ENCODE measurements at places on chromosomes 4 and X.

- no peak for DNase-seq
Measured at GRCh38 chr4:155954118-155954685, 536 bp upstream of the CTSO start.

GRCh38 chrX:17608888-17609287 is 128.4 kb upstream of the SCML1 start:
- no peak for DNase-seq

DNA sequence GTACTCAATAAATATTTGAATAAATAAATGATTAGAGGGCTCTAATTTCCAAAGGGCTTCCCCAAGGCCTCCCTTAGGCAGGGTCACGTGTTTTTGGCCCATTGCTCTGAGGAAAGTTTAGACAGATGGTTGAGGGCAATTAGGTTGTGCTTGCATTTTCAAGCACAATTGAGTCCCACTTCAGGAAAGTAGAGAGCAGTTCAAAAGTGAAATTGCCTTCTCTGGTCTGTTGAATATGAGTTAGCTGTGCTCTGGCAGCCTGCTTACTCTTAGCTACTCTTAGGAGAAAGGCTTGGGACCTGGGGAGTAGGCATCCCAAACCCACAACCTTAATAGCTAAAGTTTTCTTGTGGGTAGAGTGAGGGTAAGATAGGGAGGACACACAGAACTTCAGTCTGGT is 9.0 kb upstream of the DRP2 start:
- no peak for DNase-seq

GRCh38 chrX:2136848-2137247 is 363.9 kb downstream of the DHRSX start:
- DNase-seq: no peak

GRCh38 chrX:1027133-1027532 is 185.3 kb downstream of the CRLF2 start:
- no peak for DNase-seq

- peak; percentile 36 for DNase-seq
Measured at GRCh38 chrX:39855748-39856129, 242.0 kb downstream of the BCOR start.

GRCh38 chr4:3044870-3045819 is 29.2 kb downstream of the HTT-AS start:
- DNase-seq: no peak

- DNase-seq: no peak
Measured at GRCh38 chr4:149885896-149886295, 70.3 kb upstream of the IQCM start.

- no peak for DNase-seq
Measured at GRCh38 chrX:48890934-48891401, 6.6 kb downstream of the TIMM17B start.

- no peak for DNase-seq
Measured at GRCh38 chr4:151679231-151679630, 81.6 kb downstream of the GATB start.

DNA sequence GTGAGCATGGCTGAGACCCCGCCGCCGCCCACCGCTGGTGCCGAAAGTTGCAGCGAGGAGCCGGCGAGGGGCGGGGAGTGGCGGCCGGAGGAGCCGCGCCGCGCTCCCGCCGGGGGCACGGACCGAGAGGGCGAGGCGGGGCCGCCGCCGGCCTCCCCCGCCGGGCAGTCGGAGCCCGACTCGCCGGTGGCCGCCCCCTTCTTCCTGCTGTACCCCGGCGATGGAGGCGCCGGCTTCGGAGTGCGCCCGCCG is 16.5 kb downstream of the UTP3 start:
- no peak for DNase-seq

- no peak for DNase-seq
Measured at GRCh38 chr4:174586651-174587050, 64.4 kb upstream of the HPGD start.

DNA sequence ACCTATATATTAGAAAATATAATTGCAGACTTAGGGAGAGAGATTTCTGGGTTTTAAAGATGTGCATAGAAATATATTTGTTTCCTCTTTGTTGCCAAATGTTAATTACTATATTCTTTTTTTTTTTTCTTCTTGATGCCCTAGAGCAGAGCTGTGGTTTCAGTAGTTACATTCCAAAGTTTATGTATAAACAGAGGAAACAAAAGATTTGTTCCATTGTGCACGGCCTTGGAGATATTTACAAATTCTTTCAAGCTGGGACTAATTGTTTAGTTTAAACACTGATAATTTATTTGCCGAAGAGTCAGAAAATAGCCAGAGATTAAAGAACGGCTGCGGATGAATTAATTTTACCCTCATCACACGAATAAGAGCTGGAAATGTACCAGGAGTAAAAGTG is 85.1 kb downstream of the USP46 start:
- DNase-seq: no peak

DNA sequence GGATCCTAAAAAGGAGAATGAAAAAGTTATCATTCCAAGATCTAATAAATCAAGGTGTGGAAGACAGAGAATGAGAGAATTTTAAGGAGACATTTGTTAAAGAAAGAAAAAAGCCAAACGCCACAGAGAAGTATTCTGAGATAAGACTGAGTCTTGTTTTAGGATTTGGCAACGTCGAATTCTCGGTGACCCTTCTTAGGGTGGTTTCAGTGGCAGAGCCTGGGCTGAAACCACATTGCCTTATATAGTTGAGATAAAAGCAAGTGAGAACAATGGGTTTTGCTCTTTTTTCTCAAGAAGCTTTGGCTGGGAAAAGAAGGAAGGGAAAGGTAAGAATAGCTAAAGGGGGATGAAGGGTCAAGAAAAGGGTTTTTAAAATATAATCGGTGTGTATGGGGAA is 209.4 kb downstream of the VEGFC start:
- DNase-seq: no peak

GRCh38 chrX:106933538-106933961 is 13.3 kb downstream of the CLDN2 start:
- no peak for DNase-seq

- DNase-seq: no peak
Measured at GRCh38 chr4:184807256-184807655, 18.5 kb downstream of the ACSL1 start.

- DNase-seq: no peak
Measured at GRCh38 chr4:1558205-1558604, 125.9 kb downstream of the FAM53A start.

DNA sequence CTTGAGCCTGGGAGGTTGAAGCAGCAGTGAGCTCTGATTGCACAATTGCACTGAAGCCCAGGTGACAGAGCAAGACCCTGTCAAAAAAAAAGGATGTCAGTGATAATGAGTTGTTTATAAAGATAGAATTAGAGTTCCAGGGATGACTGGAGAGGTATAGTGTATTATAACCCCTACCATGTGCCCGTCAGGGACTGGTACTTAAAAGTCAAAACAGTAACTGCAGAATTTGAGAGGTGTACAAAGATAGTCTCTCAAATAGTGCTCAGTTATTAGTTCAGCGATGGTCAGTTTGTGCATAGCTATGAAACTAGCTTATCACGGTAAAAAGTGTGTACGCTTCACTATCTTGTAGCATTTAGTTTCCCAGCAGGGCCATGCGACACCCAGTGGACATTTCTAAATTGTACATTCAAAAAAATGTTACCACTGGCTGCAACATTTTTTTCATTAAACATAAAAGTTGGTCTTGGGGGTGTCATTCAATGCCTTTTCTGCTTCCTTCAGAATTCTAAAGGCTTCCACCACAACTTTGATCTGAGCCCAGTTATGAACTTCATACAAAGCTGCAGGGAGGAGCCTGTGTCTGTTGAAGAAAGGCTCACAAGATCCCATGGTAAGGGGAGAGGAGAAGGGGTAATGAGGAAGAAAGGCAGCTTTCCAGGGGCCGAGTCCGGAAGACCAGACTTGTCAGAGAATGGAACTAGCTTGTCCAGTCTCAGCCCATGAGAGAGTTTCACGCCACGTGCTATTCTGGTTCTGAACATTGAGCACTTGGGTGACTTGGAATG is 9.2 kb upstream of the GYG2 start:
- DNase-seq: no peak

GRCh38 chr4:16192057-16192456 is 34.2 kb downstream of the TAPT1 start:
- no peak for DNase-seq

DNA sequence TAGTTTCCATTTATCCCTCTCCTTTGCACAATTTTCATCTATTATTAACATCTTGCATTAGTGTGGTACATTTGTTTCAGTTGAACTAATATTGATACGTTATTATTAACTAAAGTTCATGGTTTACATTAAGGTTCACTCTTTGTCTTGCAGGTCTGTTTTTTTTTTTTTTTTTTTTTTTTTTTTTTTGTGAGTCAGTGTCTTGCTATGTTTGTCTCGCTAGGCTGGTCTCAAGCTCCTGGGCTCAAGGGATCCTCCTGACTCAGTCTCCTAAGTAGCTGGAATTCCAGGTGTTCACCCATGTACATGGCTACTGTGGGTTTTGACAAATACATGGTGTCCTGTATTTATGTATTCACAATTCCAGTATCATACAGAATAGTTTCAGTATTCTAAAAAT is 6.8 kb downstream of the TBC1D19 start:
- DNase-seq: no peak

DNA sequence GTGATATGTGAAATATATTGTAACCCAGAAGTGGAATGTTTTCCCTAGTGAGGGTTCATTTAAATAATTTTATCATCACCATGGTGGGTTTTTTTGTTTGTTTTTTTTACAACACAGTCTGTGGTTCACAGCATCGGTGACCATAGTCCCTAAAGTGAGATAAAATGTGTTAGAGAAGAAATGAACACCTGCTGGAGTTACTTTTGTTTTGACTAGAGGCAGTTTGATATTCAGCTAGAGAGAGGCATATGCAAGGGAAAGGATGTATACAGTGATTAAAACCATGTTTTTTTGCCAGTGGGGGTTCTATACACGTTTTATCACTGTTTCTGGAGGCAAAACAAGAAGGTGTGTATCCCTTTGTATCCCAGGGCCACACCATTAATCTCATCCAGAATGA is 541.5 kb downstream of the PCDH7 start:
- DNase-seq: no peak

DNA sequence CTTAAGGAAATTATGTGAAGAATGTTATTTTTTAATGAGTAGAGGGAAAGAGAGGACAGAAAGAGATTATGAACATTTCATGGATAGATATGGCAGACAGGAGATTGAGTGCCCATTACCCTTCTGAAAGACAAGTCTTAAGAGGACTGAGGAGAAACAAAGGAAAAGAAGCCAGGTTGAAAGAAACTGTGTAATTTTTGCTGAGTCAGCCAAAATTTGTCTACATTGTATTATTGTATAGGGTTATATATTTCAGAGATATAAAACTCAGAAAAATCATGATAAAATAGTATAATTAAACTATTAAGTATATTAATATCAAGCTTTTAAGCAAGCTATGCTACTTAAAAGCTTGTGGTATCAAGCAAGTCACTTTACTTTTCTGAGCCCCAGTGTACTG is 4.9 kb downstream of the TMPRSS11B start:
- no peak for DNase-seq

GRCh38 chr4:8639021-8639420 is 46.5 kb downstream of the CPZ start:
- no peak for DNase-seq

- no peak for DNase-seq
Measured at GRCh38 chrX:48569958-48570357, 4.3 kb upstream of the RBM3 start.

DNA sequence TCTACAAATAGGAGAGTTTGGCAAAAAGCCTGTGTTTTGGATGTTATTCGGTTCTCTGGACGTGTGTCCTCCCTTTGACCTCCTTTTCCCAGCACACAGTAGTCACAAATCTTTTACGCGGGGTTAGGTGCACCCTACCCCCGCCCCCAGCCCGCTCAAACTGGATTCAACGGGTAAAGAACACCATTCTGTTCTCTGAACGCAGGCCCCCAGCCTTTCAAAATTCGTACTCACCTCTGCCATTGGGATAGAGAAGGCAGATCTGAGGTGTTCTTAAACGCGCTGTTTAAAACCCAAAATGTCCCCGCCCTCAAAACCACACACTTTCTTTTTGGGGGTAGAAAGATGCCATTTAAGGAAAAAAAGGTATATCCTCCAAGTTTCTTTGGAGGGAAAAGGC is 2.7 kb downstream of the LEF1 start:
- no peak for DNase-seq

- no peak for DNase-seq
Measured at GRCh38 chr4:102139932-102140331, 205.3 kb downstream of the SLC39A8 start.

- DNase-seq: no peak
Measured at GRCh38 chrX:126982158-126982557, 162.6 kb downstream of the PRR32 start.

DNA sequence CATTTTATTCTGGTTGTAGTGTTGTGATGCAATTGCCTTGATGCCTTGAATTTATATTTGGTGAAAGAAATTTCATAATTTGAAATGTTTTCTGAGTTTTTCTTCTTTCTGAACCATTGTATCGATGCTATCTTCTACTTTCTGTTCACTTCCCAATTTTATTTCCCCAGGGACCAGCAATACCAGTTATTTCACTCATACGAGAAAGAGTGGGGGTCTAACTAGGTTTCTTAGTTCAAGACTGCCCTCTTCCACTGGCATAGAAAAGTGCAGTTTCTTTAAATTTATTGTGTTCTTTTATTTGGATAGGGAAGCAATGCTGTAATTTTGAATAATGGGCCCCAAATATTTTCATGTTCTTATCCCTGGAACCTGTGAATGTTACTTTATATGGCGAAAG is 544.0 kb upstream of the ADGRL3 start:
- no peak for DNase-seq

- no peak for DNase-seq
Measured at GRCh38 chr4:40289366-40290188, 45.6 kb upstream of the CHRNA9 start.

- DNase-seq: no peak
Measured at GRCh38 chrX:37943554-37944344, 62.6 kb upstream of the SYTL5 start.

DNA sequence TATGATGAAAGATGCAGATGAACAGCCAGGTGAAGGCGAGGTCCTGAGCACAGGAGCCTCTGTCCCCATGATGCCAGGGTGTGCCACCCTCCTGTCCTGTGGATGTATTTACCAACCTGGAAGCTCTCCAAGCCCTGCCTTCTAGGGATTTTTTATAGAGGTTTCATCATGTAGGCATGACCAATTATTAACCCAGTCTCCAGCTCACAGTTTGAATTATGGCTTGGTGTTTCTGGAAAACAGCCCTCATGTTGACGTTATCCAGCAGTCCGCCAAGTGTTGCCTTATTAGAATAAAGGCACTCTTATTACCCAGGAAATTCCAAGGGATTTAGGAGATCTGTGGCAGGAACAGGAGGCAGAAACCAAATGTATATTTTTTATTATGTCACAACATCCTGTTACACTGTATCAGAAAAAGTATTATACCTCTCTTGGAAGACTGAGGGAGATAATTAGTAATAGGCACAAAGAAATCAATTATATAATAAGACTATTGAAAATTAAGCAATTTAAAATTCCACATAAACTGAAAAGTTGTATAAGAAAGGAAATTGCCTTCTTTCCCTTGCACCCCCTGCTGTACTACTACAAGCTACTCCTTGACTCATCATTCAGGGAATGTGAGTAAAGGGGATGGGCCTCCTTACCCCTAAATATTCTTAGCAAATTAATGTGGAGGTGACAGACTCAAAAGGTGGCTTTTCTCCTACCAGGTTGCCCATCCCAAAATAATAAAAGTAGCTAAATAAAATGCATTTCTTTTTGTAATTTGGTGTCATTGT is 129.6 kb downstream of the ZNF330 start:
- peak; percentile 71 for DNase-seq

GRCh38 chr4:177092807-177093206 is 216.9 kb upstream of the NEIL3 start:
- no peak for DNase-seq

GRCh38 chrX:136204571-136204970 is 46.6 kb downstream of the MAP7D3 start:
- DNase-seq: peak; percentile 35

GRCh38 chrX:65750674-65751469 is 83.4 kb downstream of the MSN start:
- DNase-seq: no peak

All from right hindlimb (tissue), 1 donor.